ENCODE measurements at places on chromosomes 6 and 20.

- DNase-seq, result no peak
These were observed 61.8 kb downstream of the RSPH3 start for GRCh38 chr6:158938220-158938619.

DNA sequence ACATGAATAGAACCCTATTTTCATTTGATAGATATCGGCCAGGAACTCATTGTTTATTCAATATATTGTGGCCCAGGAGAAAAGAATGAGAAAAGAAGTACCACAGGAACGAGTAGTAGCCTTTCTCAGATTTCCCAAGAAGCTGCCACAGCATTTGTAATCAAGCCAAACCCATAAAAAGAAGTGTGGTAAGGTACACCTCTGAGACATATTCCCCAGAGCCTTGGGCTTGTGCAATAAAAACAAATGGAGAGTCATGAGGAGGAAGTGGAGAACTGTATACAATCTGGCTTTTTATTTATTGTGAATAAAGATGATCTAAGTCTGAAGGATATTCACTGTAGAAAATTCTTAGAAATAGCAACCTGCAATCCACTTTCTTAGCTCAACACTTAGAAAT lies 36.7 kb downstream of the KIF6 start:
- peak; percentile 75 for DNase-seq

- no peak for DNase-seq
These were observed 2.0 kb downstream of the BPIFB2 start for GRCh38 chr20:33009214-33010132.

GRCh38 chr6:133326584-133326983 lies 85.4 kb downstream of the EYA4 start:
- no peak for DNase-seq

GRCh38 chr6:122779667-122780066 lies at the start of gene FABP7:
FABP7 (plus strand) TSS chr6:122779716; CDS start chr6:122779795, 79 bp downstream.
- DNase-seq, result no peak

DNA sequence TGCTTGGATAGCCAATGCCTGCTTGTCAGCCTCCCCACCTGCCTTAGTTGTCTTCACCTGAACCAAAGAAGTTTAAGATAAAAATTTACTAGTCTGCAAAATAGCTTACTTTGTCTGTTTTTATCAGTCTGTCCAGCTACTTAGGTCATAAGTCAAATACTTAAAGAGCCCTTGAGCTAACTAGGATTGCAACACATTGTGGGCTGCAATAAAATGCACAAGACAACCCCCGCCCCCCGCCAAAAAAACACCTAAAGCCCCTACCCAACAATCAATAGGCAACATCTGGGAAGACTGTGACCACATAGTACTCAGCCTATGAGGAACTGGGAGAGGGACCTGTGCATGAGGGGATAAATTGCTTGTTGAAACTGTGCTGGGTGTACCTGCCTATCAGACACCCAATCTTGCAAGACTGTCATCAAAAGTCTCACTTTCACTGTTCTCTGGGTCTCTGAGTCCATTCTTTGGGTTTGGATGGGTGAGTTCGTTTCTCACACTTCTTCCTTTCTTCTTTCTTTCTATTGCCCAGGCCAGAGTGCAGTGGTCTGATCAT lies 27.3 kb upstream of the ABCC10 start:
- no peak for DNase-seq

- DNase-seq, result no peak
These were observed 36.5 kb downstream of the TGM6 start for GRCh38 chr20:2417213-2417541.

- no peak for DNase-seq
These were observed 69.3 kb upstream of the BLCAP start for GRCh38 chr20:37596890-37597536.

- no peak for DNase-seq
These were observed 100.3 kb downstream of the ZDHHC14 start for GRCh38 chr6:157481189-157481864.

GRCh38 chr20:3077618-3078134 lies 6.3 kb downstream of the OXT start:
- DNase-seq, result no peak

GRCh38 chr6:33116841-33117711 lies 41.3 kb downstream of the HLA-DPB1 start:
- peak; percentile 34 for DNase-seq

GRCh38 chr6:133939778-133940667 lies 13.0 kb upstream of the TBPL1 start:
- DNase-seq, result no peak

GRCh38 chr20:36604952-36605398 lies 604 bp upstream of the RAB5IF start:
- no peak for DNase-seq

GRCh38 chr20:36106606-36107005 lies 47.9 kb upstream of the EPB41L1 start:
- no peak for DNase-seq

GRCh38 chr20:32823078-32823477 lies 3.3 kb downstream of the MAPRE1 start:
- DNase-seq, result peak; percentile 76

DNA sequence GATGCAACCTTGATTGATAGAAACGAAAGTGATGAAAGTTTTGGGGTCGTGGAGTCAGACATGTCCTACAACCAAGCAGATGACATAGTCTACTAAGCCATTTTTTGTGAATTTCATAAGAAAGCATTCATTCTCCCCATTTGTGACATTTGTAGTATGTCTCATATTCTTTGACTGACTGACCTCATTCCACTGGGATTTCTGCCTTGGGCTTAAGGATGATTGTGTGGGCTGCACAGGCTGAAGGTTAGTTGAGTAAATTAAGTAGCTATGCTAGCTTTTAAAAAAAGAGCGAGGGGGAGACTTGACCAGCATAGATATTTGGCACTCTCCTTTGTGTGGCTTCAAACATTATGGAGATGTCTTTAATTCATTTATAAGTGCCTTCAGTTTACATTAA lies 28.9 kb downstream of the STMND1 start:
- DNase-seq, result peak; percentile 45

GRCh38 chr20:18513208-18513607 lies 5.5 kb downstream of the SEC23B start:
- DNase-seq, result no peak

DNA sequence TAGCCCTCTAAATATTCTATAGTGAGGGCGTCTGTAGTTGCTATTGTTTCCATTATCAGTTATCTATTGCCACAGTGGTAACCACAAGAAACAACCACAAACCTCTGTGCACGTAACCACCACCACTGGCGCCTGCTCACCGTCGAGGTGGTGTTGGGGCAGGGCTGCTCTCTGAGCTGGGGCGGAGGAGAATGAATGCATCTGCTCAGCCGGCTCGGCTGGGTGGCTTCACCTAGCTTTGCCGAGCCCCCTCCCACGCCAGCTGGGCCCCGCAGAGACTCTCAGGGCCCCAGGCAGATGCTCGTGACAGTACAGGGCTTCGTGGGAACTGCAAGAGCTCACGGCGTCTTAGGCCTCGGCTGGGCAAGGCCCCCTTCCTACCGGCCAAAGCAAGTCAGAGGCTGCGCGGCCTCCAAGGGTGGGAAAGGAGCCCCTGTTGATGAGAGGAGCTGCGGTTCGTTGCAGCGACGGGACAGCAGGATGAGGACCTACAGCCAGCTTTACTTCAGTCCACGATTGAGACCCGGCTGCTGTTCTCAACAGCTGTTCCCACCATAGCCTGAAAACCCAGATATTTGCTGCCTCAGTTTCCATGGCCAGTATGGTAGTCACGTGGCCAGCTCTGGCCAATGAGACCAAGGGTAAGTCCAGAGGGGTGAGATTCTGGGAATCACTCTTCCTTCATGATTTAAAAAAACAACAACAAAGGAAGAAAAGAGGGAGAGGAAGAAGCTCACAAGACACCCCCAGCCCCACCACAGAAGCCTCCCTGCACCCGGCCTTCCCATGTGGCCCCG lies 120.2 kb upstream of the AFDN start:
- DNase-seq, result no peak

DNA sequence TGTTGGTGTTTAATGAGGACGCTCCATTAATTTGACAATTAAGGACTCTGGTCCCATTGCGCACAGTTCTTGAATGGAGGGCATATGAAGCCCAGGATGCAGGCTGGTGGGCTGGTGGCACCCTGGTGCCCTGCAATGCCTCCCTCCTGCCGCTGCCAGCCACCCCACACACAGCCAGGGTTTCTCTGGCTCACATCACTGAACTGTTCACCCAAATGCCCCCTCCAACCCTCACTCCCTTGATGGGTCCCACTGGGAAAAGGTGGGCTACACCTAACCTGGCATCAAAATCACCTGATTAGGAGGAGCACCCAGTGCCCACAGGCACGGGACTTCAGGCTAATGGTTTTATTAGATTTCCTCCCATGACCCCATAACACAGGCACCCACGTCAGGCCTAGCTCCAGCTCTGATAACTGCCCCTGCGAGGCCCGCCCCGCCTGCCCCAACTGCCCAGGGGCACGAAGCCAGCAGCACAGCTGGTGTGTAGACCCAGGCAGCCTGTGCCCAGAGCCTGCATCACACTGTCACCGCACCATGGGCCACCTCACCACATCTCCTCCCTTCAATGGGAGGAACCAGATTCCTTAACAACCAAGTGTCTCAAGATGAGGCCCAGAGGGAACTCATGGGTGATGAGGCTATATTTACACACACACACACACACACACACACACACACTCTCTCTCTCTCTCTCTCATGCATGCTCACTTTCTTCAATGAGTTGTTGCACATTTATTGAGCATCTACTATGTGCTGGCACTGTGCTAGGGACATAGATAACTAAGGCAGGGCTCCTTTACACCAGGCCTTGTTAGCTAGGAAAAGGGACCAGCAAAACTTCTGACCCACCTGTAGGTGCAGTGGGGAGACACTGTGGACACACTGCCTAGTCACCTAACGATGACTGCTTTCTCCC lies 107.3 kb downstream of the NOL4L start:
- DNase-seq, result no peak

DNA sequence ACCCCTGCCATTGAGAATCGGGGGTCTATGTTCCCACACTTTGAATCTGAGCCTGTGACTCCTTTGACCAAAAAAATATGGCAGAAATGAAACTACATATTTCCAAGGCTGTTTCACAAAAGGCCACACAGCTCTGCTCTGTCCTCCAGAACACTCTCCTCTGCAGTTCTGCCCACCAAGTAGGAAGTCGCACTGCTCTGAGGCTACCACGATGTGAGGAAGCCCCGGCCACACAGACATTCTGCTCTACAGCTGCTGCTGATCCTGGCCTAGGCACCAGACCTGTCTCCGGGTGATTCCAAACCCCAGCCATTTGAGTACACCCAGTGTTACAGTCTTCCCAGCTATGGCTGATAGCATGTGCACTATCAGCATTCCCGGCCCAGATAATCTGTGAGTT lies 85.1 kb downstream of the LYRM4 start:
- DNase-seq, result no peak

- no peak for DNase-seq
These were observed 80.4 kb downstream of the SULF2 start for GRCh38 chr20:47704746-47705496.

DNA sequence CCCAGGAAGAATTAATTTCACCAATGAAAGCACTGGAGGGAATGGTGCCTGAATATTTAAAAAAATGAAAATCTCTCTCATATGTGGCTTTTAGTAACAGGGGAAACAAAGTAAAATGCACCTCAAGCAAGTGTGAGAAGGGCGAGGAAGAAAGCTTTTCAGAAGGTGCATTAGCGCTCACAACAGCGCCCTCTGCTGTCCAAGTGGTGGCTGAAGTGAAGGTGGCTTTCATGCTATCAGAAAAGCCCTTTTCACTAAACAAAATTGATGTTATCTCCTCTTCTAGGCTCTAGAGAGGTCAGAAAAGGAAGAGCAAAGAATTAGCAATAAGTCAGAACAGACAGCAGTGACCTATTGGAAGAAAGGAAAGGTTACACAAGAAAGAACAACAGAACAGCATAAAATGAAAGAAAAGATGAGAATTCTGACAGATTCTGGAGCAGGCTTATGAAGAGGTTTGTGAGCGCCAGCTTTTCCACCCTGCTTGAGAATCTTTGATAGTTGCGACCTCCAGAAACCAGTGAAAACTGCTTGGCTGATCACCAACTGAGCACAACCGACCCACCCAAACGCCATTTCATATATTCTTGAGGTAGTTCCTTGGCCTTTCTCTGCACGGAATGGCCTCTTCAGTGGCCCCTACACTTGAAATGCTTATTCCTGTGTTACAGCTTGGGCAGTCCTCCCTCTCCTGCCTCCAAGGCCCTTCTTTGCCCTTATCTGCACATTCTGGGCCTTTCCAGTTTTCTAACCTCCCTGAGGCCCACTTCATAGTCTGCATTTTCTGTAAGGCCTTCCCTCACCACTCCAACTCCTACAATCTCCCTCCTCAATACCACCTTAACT lies 45.3 kb downstream of the SMLR1 start:
- DNase-seq, result peak; percentile 84

- no peak for DNase-seq
These were observed 327.8 kb upstream of the TBX18 start for GRCh38 chr6:85092226-85092625.

DNA sequence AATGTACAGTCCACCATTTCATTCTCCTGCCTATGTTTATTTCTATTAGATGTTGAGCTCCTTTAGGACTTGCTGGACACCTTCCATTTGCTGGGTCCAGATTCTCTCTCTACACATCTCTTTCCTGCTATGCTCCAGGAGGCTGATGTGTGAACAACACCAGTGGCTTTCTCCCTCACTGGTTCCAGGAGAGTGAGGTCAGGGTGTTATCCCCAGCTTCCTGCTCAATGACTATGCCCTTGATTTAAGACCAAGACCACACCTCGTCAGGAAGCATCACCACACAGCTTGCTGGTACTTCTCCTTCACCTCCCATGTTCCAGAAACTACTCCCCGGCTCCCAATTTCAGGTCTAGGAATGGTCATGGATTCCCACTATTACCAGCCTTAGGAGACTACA lies 31.3 kb upstream of the E2F3 start:
- DNase-seq, result no peak

DNA sequence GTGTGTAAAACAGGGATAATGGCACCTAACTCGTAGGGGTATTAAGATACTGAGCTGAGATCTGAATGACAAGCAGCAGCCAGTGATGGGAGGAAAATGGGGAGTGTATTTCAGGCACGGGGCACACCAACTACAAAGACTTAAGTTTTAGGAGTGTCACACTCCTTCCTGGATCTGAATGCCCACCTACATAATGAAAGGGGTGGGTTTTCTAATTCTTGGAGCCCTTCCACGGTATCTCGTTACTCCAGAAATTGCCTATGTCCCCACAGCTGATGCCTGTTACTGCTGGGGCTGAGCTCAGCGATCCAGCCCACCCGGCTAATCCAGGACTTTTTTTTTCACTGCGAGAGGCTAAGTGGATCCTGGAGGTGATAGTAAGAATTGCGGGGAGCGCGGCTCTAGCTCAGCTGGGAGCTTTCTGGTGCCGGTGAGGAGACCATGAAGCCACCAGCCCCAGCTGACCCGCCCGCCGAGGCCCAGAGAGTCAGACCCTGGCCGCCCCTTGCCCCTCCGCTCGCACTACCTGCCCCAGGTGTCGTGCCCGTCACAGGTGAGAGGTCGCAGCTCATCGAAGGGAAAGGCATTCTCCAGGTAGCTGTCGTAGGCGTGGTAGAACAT lies 727 bp downstream of the EDEM2 start:
- peak; percentile 44 for DNase-seq

All from adipocyte (in vitro differentiated cells).